ENCODE measurements at places on chromosomes 16 and 17. TPM values are rescaled to one million over a fixed set of nuclear protein-coding genes. Genes with fewer than 3 reads are reported as not detected.

The CCT6B gene
- total RNA-seq = 0.96 TPM

The CALB2 gene
- total RNA-seq = 3.2 TPM

The RCVRN gene
- total RNA-seq = not detected

The PRM2 gene
- not detected for total RNA-seq

The CACNG1 gene
- not detected for total RNA-seq

The CCDC47 gene
- total RNA-seq = 50.6 TPM

The KRT14 gene
- total RNA-seq = 5,105 TPM

The ST6GALNAC2 gene
- total RNA-seq = 24.0 TPM

- peak; percentile 1 for ATAC-seq
Observed at GRCh38 chr17:81513372-81513752, 763 bp upstream of the ACTG1 start.

DNA sequence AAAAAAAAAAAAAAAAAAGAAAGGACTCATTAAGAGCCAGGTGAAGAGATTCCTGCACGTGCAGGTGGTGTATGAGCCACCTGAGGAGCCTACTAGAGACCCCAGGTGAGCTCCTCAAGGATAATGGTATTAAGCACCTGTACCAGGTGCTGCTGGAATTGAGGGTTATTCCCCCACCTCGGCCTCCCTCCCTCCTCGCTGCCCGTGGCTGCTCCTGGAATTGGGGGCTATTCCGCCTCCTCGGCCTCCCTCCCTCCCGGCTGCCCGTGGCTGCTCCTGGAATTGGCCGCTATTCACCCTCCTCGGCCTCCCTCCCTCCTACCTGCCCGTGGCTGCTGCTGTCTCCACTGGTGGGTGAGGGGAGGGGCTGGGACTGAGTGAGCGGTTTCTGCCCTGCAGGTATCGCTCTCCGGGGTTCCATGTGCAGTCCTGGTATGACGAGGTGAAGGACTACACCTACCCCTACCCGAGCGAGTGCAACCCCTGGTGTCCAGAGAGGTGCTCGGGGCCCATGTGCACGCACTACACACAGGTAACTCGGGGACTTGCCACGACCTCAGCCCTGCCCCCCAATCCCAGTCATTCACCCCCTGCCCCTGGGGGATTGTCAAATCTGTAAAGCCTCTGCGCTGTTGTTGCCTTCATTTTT, 29.3 kb downstream of the CRISPLD2 start:
- no peak for ATAC-seq

GRCh38 chr16:75112734-75113491, 3.7 kb downstream of the LDHD start:
- ATAC-seq = no peak

DNA sequence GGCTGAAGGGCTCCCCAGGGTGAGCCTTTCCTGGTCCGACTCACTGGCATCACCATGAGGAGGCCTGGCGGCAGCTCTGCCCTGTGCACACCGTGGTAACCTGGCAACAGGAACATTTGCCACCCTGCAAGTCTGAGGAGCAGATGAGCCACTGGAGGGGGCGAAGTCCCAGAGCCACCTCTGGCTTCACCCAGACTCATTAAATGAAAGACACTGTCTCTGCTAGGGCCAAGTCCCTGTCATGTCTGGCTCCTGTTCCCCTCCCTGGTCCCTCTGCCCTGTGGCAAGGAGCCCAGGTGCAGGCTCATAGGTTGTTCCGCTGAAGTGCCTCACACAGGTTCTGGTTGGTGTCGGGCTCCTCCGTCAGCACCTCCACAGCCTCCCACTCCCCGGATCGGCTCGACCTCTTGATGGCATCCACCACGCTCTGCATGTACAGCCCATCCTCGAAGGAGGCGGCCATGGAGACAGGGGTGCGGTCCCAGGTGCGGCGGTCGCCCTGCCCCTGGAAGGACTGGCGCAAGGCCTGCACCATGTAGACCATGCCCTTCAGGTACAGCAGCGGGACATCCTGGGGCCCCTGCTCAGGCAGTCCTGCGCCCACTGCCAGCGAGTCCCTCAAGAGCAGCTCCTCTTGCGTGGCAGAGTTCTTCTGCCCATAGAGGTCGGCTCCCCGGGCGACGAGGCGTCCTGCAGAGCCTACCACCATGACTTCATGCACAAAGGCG, 8.4 kb downstream of the C16orf86 start:
- ATAC-seq = peak; percentile 25

DNA sequence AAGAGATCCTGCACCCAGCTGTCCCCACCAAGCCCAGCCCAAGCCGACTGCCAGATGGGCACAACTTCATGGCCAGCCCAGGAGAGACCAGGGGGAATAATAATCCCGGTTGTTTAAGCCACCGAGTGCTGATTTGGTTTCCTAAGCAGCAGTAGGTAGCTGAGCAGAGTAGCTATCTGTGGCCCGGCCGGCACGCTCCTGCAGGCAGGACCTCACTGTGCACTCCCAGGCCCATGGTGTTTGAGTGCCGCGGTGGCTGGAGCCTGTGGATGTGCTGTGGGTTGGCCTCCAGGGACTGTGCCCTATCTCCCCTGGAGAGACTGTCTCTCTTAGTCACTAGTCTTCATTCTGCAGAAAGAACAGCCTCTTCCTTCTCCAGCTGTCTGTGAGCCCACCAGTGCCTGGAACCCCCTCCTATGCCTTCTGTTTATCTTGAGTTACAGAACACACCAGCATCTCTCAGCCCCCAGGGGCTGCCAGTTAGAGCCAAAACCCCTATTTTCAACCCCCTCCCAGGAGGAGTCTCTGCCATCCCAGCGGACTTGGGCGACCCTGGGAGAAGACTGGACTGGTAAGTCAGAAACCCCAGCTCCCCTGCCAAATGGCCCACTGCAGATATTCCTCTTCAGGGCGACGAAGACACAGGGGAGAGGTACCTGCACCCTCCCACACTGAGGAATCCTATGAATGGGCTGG, 152.0 kb downstream of the SDK2 start:
- ATAC-seq = no peak

DNA sequence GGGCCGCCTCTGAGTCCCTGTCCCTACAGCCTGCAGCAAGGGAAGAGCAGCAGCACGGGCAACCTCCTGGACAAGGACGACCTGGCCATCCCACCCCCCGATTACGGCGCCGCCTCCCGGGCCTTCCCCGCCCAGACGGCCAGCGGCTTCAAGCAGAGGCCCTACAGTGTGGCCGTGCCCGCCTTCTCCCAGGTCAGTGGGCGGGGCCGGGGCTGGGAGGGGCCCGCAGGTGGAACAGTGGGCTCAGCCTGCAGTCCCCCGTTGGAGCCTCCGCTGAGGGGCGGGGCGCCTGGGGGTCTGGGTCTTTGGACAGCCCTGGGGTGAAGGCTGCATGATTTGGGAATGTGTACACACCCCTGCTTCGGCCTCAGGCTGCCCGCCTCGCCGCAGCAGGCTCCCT, 58.6 kb upstream of the PVALEF start:
- ATAC-seq = no peak

DNA sequence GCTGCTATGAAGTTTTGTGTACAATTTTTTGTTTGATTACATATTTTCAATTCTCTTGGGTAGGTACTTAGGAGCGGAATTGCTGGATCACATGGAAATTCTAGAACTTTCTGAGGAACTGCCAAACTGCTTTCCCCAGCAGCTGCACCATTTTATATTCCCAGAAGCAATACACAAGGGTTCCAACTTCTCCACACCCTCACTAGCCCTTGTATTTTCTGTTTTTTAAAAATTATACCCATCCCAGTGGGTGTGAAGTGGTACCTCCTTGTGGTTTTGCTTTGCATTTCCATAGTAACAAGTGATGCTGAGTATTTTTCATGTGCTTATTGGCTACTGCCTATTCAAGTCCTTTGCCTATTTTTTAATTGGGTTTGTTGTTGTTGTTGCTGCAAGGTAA, 20.9 kb downstream of the NACA2 start:
- ATAC-seq = no peak

DNA sequence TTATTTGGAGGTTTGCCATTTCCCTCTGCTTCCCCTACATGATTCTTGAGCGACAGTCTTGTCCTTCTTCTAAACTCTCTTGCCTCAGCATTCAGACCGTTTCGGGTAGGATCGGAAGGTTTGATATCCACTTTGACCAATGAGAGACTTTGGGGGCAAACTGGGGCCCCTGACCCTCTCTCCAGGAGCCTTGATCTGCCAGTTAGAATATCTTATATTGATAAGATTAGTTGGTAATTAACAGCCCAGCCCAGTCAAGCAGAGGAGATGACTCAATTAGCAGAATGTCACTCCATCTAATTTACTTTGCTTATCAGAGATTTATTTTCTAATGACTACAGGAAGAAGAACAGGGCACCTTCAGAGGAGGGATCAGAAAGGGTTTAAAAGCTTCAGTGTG, 532.8 kb downstream of the XYLT1 start:
- ATAC-seq = no peak
